Smooth muscle cell of the brain vasculature (primary cell): ENCODE measurements at places on chromosomes 3 and 15.

DNA sequence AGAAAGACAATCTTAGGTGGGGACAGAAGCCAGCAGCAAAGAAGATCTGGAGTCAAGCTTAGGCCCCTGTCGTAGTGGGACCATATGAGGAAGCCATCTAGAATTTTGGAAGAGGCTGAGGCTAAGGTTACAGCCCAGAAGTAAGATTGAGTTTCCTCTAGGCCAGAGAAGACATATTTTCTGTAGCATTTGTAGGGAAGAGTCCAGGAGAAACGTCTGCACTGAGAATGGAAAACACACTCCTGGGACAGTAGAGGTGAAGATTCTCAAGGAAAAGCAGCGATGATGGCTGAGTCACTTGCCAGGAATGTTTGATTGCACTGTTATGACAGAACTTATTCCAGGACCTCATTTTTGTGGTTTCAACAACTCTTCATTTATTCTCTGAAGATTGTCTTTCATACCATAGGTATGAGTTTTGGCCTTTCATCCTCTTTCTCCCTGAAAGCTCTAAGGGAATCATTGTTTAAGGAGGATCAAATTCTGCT, 107.2 kb downstream of the GTPBP8 start:
- peak; percentile 51 for DNase-seq

DNA sequence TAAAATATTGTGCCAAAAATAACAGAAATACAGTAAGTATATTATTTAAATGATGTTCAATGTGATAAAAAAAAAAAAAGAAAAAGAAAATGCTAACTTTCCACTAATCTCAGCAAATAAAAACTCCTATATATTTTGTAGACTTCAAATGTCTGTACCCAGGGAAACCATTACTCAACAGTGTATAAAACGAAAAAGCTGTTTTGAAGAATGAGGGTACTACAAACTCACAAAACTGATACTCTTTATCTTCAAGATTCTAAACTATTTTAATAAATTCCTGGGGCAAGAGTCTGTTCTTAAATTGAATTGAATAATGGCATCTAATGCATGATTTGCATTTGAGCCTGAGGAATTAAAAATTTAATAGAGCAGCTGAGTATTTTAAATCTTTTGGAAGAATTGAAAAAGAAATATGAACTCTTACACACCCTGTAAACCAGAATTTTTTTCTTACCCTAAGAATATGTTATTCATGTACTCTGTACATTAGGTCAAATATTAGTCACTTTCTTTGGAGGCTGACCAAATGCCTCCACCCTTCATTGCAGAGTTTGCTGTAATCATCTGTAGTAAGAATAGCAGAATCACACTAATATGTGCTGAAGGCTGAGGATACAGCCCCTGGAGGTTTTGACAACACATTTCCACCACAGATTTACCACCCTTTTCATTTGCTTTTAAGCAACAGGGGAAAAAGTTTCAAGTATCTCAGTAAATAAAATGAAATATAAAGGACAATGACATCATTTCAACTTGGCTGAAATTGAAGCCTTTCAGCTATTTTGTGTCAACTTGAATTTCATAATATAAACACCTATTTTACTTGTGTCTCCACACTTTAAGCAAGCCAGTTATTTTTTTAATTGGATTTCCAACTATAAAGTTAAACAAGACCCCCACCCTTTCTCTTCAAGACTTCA, 79.7 kb downstream of the FBN1 start:
- peak; percentile 78 for DNase-seq

GRCh38 chr3:120151791-120152190, 57.5 kb upstream of the GSK3B start:
- DNase-seq = no peak

- DNase-seq = no peak
Observed at GRCh38 chr3:126930936-126931600, 51.8 kb upstream of the PLXNA1 start.

- no peak for DNase-seq
Observed at GRCh38 chr3:40842714-40843113, 318.0 kb downstream of the ZNF621 start.

- no peak for DNase-seq
Observed at GRCh38 chr15:89528757-89529352, 32.5 kb upstream of the RHCG start.

DNA sequence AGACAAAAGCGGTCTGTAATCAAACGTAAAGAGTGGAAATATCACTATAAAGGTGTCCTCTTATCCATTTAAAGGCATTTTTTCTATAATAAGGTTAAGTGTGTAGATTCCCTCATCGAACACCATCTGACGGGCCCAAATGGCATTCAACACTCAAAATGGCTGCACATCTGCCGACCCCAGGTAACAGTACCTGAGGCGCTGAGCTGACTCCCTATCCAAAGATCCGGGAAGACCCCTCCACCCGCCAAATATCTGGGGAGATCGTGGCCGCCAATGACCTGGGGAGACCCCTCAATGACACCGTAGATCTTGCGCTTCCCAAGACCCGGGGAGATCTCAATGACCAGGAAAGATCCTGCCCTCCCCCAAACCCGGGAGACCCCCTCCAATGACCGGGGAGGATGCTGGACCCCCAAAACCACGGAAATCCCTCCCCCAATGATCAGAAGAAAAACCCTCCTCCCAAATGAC, 476 bp downstream of the IP6K2 start:
- no peak for DNase-seq

GRCh38 chr3:188915127-188915526, 256.6 kb upstream of the TPRG1 start:
- no peak for DNase-seq

DNA sequence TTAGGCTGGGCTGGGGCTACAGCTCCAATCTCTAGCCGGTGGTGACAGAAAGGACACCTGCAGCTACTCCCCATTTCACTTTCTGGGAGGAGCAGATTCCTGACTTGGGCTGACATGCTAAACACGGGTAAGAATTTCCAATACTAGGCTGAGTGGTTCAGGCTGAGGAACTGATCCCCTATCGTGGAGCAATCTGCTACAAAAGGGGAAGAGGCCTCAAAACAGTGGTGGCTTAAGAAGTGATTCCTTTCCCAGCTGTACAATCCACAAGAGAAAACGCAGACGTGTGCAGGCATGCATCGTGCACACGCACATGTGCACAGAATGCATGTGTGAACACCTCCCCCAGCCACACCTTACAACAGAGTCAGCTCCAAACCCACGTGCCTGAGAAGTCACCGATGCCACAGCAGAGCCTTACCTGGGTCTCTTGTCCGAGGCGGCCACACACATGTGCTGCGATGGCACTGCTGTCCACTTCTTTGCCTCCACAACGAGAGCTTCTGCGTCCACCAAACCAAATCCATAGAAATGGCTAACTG, 86.7 kb upstream of the SNRPA1 start:
- DNase-seq = no peak

DNA sequence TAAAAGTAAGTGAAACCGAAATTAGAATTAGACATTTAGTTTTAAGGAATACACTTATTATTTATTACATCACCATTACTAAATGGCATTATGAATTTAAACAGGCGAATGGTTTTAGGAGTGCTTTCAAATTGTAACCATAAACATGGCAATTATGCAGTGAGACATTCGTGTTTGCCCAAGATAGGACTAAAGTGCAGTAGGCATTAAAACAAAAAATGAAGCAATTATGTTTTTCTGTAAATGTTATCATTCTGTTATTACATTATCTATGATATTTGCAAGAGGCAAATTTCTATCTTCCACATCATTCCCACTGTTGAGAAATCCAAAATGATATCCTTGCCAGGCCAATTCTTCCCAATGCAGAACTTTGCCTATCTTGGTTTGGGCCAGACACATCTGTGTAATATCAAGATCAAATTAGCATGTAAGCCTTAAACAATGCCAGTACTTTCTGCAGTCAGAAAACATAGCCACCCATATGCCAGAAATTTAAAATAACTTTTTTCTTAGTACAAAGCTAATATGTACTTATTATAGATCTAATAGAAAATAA, 156.9 kb downstream of the ATP8B4 start:
- no peak for DNase-seq

DNA sequence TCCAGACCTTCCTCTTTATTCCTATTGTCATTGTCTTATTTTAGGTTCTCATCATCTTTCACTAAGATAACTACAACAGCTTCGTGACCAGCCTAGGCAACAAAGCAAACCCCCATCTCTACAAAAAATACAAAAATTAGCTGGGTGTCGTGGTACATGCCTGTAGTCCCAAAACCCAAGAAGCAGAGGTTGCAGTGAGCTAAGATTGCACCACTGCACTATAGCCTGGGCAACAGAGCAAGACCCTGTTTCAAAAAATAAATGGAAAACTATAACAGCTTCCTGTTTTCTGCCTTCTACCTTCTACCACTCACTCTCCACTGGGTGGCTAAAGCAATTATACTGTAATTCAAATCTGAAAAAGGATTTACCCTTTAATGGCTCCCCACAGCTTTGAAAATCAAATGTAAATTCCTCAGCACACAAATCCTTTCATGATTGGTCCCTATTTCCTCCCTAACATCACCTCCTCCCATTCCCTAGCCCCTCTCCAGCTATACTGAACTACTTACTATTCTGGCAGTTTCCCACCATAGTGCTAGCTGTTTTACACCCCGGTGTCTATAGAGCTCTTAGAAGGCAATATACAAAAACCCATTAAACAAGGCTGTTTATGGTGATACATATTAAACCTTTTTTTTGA, 33.4 kb downstream of the LRRFIP2 start:
- no peak for DNase-seq

GRCh38 chr15:31349233-31350141, 22.9 kb downstream of the KLF13 start:
- DNase-seq = no peak

GRCh38 chr15:85037641-85038040, 56.0 kb downstream of the PDE8A start:
- no peak for DNase-seq

- DNase-seq = no peak
Observed at GRCh38 chr15:47374222-47374621, 343.1 kb upstream of the SEMA6D start.

DNA sequence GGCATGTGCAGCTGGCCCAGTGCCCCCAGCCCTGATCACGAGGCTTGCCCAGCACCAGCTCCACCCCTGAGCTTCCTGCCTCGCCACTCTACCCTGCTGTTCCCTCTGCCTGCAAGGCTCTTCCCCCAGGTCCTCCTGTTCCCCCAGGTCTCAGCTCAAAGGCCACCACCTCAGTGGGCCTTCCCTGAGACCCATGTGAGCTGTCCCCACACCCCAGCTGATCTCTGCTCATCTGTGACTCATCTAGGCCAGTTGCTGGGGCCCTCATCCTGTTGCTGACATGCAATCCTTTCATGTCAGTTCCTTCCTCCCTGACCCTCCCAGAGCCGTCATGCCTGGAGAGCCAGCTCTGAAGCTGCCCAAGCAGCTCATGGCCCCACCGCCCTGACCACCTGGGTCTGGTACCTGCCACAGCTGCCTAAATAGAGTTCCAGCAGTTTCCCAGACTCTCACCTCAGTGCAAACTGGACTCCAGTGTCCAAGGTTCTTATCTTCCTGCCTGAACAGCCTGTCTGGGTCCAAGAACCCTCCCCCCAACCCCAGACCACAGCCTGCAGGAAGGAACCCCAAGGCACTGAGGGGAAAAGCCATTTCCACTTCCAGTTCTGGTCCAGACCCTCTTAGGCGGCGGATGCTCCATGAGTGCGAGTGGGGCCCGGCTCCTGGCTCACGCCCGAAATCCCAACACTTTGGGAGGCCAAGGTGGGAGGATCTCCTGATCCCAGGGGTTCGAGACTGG, 116.6 kb upstream of the IQSEC1 start:
- no peak for DNase-seq

- no peak for DNase-seq
Observed at GRCh38 chr3:193730511-193730910, 137.5 kb downstream of the OPA1 start.

DNA sequence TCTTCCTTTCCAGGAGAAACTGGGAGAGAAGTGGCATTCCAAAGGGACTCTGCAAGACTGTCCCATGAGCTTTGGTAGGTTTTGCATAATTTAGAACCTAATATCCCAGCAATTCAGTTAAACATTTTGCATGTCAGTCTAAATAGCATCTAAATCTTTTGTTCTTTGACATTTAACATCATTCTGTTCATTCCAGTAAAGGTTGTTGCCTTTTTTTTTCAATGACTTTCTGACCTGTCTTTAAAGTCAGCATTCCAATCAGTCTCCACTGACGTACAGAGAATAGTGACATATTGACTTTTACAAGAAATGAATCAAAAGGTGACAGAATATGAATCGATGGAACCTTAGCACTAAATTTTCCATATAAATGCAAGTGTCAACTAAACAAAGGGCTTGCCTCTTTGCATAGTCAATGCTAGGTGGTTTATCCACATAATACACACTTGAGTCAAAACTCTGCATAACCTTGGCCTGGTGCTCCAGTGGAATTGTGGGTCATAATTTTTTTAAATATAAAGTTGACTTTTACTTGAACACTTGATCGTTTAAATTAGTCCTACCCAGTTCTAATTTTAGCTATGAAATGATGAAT, 370.1 kb downstream of the CNTN6 start:
- DNase-seq = no peak

GRCh38 chr3:63355809-63356208, 77.7 kb downstream of the SYNPR start:
- no peak for DNase-seq

DNA sequence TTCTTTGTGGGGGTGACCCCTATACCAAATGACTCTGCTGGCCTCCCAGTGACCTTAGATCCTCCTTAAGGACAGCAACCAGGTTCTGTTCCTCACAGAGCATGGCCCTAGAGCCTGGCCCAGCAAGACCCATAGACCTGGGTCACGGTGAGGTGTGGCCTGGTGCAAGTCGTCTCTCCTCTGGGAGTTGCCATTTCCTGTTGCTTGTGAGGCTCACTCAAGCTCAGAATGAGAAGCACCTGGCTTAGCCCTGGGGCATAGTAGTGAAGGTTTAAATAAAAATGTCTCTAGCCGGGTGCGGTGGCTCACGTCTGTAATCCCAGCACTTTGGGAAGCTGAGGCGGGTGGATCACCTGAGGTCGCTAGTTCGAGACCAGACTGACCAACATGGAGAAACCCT, 131.3 kb downstream of the SMAD6 start:
- DNase-seq = no peak

- DNase-seq = no peak
Observed at GRCh38 chr3:196060834-196061233, 21.1 kb downstream of the TFRC start.

- no peak for DNase-seq
Observed at GRCh38 chr15:47289656-47290055, 427.6 kb upstream of the SEMA6D start.

DNA sequence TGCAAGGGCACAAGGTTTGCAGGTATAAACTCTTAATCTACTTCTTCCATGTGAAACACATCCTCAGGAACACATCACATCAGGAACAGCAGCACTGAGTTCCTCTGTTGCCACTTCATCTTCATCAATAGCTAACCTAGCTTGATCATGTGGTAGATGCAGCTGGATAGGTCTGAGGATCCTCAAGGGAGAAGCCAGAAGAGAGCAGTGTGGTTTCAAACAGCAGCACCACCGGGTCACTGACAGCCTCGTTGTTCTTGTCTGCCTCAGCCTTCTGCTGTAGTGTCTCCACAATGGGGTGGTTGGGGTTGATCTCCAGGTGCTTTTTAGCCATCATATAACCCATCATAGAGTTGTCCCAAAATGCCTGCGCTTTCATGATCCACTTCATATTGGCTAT, 58.8 kb downstream of the ADAM10 start:
- no peak for DNase-seq
